ENCODE measurements at places on chromosomes 11 and 22. TPM values are rescaled to one million over a fixed set of nuclear protein-coding genes. Genes with fewer than 3 reads are reported as not detected.

GRCh38 chr11:62592146-62592815, 958 bp upstream of the TUT1 start:
- DNase-seq = no peak

RASSF7 gene
- 1.8 TPM for total RNA-seq

DNA sequence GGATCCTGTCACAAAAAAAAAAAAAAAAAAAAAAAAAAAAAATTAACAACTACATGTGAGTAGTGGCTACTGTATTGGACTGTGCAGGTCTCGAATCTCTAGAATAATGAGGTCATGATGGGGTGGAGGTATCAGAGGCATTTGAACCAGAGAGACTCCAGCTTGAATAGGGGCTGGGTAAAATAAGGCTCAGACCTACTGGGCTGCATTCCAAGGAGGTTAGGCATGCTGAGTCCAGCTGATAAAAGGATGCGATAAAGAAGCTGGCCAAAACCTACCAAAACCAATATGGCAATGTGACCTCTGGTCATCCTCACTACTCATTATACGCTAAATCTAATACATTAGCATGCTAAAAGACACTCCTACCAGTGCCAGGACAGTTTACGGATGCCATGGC, 5.9 kb upstream of the PACSIN3 start:
- DNase-seq = no peak

GRCh38 chr11:99080154-99080553, 59.4 kb downstream of the CNTN5 start:
- DNase-seq = no peak

OR51I1 gene
- not detected for total RNA-seq

- DNase-seq = no peak
Measured at GRCh38 chr11:106418791-106419190, 341.3 kb downstream of the AASDHPPT start.

CARD10 gene
- 7.9 TPM for total RNA-seq

DNA sequence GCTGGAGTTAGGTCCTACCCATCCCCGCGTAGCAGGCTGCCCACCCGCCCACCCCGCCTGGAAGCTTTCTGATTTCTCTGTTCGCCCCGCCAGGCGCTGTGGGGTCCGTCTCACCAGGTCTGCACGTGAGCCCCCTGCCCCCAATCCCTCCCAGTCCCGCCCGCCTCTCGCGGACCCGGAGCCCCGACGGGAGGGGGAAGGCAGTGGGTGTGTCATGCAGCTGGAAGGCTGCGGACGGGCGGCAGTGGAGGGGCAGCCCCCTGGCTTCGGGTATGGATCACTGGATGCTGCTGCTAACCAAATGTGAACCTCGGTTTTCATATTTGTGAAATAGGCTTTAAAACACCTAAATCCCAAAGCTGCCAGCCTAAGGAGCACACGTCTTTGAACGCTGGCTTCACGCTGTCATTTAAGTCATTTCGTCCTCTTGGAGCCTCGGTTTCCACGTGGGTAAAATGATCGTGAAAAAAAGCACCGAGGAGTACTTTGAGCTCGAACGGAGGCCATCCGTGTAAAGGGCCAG, 568 bp upstream of the BIK start:
- no peak for DNase-seq

- no peak for DNase-seq
Measured at GRCh38 chr11:10730151-10730550, 20.9 kb upstream of the CTR9 start.

Data from heart right ventricle (tissue), 16 donors.